CD4-positive, alpha-beta T cell treated with Interleukin-10 for 1 hour (primary cell): ENCODE measurements at places on chromosomes 3 and 15.

DNA sequence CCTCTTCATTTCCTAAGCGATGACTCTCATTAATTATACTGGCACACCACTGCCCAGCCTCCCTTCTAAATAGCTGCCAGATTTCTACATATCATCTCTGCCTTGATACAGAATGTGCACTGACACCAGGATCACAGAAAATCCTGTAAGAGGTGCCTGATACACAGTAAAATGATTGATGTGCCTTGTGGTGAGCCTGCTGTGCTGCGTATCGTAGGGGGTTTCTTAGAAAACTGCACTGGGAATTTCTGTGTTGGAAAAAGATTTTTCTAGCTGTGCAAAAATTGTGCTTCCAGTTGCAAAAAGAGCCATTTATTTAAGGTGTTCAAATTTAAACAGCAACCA is 3.0 kb upstream of the PLCH1 start:
- DNase-seq: no peak

DNA sequence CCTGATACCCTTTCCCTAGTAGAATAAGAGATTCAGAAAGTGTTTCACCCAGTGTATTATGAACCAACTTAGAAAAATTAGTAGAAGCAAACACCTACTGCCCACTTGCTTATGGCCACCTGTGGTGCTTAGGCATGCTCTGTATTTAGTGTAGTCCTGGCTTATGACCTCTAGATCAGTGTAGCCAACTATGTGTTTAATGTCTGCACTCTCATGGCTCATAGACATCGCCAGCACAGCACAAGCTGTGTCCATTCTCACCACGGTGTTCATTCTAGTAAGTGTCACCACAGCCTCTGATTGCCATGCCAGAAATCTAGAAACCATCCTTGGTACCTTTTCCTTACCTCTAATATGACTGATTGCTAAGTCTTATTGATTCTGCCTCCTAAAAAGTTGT is 14.3 kb downstream of the ASB7 start:
- DNase-seq: no peak

DNA sequence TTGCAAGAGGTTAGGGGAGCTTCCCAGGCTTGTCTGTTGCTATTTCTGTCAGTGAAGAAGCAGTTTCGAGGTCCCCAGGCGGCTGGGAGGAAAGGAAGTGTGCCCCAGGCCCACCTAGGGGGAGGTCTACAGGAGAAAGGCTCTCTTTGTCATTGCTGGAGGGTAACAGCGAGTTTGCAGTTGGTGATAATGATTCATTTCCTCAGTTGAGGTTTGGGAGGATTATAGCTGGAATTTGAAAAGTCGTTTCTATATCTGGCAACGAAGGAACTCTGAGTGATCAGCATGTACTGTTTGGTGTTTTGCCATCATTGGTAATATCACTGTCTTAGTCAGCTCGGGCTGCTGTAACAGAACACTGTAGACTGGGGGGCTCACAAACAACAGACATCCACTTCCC is 65.5 kb upstream of the UBE3A start:
- DNase-seq: no peak

GRCh38 chr3:134075568-134075825 is 45.8 kb upstream of the SLCO2A1 start:
- no peak for DNase-seq

GRCh38 chr15:40796041-40796440 is 10.8 kb upstream of the ZFYVE19 start:
- DNase-seq: no peak

DNA sequence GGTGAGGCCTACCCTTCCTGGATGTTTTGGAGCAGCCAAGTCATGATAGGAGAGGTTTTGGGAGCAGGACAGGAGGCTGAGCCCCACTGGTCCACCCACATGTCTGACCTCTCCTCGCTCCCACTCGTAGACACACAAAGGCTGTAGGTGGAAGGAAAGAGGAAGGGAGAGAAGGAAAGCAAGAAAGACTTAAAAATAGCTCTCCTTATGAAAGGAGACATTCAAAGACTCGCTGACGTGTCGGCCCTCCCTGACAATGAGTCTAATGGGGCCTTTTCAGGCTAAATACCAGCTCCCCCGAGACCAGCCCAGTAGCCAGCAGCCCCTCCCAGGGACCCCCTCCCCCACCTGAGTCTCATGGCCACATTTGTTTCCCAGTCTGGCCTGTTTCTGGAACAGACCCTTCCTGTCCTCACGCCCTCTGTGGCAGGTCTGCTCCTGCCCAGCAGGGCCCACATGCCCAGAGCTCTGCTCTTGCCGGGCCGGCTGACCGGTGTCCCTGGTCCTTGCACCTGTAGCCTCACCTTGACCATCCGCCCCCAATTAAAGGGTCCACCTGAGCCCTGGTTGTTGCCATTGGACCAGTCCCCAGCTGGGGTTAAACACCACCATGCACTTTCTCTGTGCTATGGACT is 49.3 kb downstream of the FGD5 start:
- no peak for DNase-seq

- no peak for DNase-seq
These were observed 228.9 kb downstream of the CD47 start for GRCh38 chr3:107861904-107862303.

GRCh38 chr15:96328877-96329195 is 1.7 kb upstream of the NR2F2 start:
- DNase-seq: no peak

GRCh38 chr3:125608419-125608818 is 13.1 kb upstream of the OSBPL11 start:
- no peak for DNase-seq

DNA sequence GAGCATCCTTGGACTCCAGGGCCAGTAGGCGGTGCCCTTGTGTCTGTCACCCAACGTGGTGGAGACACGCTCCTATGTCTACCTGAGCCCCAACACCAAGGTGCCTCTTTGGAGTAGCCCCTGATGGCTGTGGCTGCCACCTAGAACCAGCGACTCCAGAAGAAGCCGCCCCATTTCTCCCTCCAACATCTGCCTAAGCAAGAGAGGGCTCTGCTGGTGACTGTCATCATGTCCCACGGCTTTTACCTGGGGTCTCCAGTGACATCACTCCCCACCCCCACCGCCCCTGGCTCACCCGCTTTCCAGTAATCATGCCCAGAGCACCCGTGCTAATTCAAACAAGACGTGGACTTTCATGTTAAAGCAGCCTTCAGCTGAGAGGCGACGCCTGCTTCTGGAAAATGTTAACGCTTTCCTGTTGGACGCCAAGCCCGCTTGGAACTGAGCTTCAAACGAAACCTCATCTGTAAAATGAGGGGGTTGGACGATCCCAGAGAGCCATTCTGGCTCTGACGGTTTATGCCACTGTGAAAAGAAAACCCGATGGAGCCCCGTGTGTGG is 57.0 kb downstream of the ISG20 start:
- DNase-seq: no peak

DNA sequence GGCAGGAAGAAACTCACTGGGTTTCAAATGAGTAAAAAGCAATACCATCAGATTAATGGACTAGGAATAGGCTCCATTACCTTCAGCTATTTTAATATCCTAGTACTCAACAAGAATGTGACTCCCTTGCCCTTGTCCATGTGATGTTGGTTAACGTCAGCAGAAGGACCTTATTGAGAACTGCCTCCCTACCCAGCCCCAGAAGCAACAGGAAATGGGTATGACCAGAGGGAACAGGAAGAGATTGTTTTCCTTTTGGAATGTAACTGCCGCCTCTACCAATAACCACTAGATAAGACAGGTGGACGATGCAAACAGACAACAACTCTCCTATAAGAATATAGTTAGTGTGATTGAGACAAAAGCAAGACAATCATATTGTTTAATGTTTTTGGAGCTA is 10.4 kb upstream of the MME start:
- no peak for DNase-seq

DNA sequence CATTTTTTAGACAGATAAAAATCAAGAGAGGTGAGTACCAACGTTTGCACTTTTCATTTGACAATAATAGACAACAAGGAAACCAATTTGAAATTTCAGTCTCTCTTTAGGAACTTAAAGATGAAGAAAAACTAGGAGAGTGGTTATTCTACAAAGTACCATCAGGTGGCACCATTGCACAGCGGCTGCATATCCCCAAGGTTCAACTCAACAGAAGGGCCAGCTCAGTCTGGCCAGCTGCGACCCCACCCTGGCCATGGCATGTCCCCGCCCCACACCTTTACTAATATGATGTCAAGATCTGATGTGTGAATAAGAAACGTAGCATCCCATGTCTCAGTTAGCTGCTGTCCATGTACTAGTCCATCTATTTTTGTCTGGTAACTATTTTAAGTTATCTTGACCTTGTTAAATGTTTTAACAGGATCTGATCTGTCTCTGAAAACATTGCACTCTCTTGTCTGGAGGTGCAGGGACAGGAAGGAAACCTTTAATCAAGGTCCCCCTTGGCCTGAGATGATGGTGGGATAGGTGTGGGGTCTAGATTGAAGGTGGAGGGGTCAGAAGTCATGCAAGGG is 35.5 kb upstream of the CGNL1 start:
- DNase-seq: peak; percentile 26

- DNase-seq: no peak
These were observed 821.6 kb downstream of the TUSC7 start for GRCh38 chr3:117531078-117531767.

DNA sequence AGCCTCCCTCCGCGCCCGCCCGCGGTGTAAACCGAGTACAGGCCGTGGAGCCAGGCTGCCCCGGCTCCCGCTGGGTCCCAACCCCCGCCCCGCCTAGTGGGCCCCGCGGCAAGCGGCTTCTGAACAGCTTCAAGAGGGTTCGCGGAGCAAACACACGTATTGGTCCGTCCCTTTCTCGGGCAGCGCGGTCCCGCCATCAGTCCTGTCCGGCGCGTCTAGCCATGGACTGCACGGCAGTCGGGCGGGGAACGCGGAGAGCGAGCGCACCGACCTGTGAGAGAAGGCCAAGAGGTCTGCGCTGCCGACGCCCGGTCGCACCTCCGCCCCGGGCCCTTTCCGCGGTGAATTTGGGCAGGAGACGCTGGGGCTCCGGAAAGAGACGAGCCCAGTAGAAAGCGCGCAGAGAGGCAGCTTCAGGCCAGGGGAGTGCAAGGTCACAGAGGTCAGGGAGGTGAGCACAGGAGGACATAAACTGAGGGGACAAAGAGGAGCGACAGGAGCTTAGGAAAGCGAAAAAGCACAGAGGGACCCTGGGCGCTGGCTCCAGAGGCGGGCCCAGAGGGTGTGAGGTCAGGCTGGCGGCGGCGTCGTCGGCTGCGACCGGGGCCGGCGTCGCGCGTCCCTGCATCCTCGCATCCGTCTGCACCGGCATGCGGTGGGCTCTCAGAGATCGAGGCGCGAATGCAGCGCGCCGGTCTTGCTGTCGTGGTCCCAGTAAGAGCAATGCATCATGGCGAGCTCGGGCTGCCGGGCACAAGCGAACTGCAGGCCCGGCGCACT is 1.8 kb downstream of the FOXL2 start:
- no peak for DNase-seq

DNA sequence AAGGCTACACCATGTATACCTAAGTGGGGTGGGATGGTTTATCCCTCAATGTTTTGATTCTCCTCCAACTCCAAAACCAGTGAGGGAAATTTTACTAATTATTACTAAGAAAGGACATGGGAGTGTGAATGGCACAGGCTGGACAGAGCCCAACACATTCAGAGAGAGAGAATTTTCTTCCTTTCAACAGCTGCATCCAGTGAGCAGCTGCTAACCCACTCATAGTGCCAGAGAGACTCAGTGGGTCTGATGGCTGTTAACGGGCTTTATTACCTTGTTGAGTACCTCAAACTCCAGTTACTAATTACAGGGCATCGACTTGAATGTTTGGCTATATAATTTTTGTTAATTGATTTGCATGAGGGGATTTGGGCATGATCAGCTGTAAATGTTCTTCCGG is 75.8 kb downstream of the RORA start:
- DNase-seq: no peak

DNA sequence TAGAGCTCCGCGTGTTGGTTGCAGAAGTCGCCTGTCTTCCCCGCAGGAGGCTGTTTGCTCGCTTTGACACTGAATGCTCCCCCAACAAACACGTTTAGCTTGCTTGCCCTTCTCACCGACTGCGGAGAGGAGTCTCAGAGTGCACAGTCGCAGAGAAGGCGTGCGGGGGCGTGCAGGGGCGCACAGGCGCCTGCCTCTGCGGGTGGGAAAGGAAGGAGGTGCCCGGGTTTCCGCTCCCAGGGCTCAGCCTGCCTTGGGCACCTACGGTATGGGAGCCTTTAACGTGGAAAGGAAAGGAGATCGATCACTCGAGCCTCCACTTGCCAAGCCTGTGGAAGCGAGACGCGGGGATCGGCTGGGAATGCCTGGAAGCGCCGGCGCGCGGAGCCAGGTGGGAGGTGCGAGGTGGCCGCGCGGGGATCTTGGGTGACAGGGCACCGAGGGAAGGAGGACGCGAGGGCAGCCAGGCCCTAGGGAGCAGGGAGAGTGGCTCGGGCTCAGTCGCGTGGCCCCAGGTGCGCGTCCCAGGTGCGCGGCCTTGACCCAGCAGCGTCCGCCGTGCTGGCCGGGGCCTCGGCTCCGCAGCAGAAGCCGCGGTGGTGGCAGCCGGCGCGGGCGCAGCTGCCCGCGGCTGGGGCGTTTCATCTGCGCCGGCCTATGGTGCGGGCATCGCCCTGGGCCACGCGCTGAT is at the start of gene FAN1:
Gene FAN1 (plus strand): TSS at position 419 of the 691 bp plus-strand sequence. CDS start 749 bp downstream, outside the sequence.
- peak; percentile 76 for DNase-seq

DNA sequence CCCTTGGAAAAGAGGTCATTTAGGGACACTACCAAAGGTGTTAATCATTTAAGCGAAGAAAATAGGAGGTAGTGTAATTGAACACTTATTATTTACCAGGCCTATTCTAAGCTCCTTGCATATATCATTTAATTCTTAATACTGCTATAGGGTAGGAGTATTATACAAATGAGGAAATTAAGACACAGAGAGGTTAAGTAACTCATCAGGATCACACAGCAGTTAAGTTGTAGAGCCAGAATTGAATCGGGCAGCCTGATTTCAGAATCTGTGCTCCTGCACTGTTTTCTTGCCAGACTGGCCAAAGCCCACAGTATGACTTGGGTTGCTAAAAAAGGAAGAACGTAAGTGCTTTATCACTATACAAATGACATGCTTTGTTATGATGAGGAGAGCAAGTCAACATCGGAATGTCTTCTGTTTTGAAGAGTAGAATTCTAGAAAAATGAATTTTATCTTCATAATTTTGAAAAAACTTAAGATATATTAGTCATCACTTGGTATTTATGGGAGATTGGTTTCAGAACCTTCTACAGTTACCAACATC is 31.4 kb downstream of the HPS3 start:
- DNase-seq: no peak

- peak; percentile 41 for DNase-seq
These were observed at the start of gene SHC4 for GRCh38 chr15:48963524-48964113. SHC4 (minus strand) TSS chr15:48963919; CDS start chr15:48963015, 904 bp downstream.

GRCh38 chr3:177610262-177610661 is 413.0 kb upstream of the TBL1XR1 start:
- no peak for DNase-seq

- DNase-seq: no peak
These were observed 146.4 kb upstream of the LIPC start for GRCh38 chr15:58285212-58285920.

GRCh38 chr3:158405507-158405906 is 165.5 kb upstream of the MLF1 start:
- DNase-seq: no peak
